ENCODE measurements at places on chromosomes 3 and 15.

GRCh38 chr3:13254028-13254951, 165.8 kb downstream of the NUP210 start:
- DNase-seq: no peak

GRCh38 chr3:38966811-38967692, 84.7 kb downstream of the SCN11A start:
- no peak for DNase-seq

DNA sequence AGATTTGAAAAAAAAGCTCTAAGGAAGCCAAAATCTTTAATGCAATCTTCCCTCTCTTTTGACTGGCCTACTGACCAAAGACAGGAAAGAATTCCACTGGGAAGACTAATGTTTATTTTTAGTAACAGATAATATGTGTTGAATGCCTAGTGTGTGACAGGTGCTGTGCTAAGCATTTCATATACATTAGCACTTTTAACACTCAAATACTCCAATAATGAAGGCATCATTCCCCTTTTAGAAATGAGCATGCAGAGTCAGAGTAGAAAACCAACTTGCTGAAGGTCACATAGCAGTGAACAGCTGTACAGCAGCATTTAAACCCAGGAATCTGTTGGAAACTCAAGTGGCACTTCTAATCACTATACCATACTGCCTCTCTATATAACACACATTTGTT, 170.6 kb downstream of the MINAR1 start:
- DNase-seq: no peak

DNA sequence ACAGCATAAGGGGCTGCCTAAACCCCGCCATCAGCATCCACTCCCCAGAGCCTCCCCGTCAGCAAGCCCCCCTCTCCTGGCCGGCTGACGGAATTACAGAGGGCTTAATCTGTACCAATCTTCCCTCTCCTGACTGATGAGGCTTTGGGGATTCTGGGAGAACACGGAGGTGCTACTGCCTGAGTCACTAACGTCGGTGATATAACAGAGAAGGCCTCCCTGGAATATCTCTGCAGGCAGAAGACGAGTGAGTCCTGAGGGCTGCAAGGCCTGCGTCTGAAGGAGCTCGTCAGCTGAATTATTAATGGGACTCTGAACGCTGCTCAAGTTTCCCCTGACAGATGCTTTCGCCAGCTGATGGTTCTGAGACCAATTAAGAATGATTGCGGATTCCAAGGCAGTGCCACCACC, 147.7 kb downstream of the XXYLT1 start:
- no peak for DNase-seq

DNA sequence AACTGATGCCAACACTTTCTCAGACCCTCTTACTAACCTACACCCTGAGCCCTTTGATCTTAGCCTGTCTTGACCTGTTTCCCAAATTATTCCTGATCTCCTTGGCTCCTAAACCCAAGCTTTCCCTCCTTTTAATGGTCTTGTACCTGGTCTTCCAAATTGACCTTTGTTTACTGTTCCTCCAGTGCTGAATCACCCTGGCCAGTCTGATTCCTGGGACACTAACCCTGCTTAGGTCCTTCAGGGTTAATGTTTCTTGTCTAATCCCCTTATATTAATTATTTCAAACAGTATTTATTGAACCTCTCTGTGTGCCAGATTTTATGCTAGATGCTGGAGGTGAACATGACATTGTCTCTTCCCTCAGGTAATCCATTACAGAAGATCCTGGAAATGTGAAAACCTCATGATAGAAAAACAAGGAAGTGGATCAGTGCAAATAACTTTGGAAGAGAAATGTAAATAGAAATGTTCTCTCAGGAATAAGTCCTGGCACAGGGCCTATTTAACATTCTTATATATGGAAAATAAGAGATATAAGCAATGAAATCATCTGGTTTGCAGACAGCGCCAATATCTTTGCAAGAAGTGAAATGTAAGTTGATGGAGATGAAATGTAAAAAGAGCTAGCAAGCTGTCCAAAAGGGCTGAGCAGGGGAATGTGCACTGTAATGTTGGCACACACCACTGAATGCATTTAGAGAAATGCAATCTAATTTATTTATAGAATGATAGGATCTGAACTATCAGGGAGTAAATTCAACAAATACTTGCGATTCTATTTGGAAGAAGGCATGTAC, 20.7 kb downstream of the HGD start:
- no peak for DNase-seq

GRCh38 chr15:82936966-82937711, 15.4 kb downstream of the HOMER2 start:
- no peak for DNase-seq

GRCh38 chr3:139559541-139559940, 20.0 kb upstream of the RBP1 start:
- DNase-seq: no peak

DNA sequence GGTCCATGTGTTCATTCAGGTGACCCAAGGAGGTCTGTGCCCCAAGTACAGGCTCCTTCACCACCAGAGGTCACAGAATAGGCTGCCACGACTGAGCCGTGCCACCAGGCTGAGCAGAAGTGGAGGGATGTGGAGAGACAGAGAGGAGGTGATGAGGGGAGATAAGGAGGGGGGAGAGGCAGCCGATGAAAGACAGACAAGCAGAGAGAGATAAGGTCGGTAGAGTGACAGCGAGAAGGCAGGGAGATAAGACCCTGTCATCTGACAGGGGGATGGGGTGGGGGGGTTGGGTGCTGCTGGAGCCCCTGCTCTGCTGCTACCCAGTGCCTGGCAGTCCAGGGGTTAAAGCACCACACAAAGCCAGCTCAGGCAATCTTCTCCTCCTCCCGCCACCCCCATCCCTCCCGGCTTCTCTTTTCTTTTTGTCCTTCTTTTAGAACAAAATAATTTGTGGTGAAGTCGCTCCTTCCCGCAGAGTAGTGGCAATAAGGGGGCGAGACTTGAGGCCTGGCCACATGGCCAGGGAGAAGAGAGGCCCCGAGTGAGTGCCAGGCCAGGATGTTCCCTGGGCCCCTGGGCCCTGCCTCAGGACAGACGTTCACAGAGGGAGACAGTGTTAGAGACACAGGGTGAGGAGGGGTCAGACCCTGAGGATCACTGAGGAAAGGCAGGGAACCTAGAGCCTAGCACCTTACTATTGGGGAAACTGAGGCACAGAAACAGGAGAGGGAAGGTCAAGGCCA, 67.9 kb downstream of the CACNA2D2 start:
- no peak for DNase-seq

GRCh38 chr15:85162237-85162636, 180.6 kb downstream of the PDE8A start:
- DNase-seq: no peak

GRCh38 chr15:52734329-52734728, 55.1 kb upstream of the ATOSA start:
- DNase-seq: no peak

GRCh38 chr3:139585820-139586219, 46.3 kb upstream of the RBP1 start:
- no peak for DNase-seq

DNA sequence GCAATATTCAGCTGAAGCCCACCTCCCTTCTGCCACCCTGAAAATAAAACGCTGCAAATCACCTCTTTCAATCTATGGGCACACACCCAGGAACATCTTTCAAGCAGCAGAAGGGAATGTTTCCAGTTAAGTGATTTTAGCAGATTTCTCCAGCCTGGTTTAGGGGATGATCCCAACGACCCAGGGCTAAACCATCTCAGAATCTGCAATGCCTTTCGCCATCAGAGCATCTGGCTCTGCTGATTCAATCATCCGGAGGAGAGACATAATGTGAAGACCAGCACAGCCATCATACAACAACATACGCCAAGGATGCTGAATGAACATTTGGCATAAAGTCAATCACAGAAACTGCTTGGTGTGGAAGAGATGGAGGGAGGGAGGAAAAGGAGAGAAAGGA, 15.5 kb upstream of the LRRN1 start:
- no peak for DNase-seq

GRCh38 chr15:39397883-39398282, 183.0 kb upstream of the THBS1 start:
- DNase-seq: no peak

GRCh38 chr3:51681453-51681852, 10.4 kb downstream of the TEX264 start:
- DNase-seq: no peak

- no peak for DNase-seq
Observed at GRCh38 chr3:37872413-37873160, 10.9 kb downstream of the CTDSPL start.

- no peak for DNase-seq
Observed at GRCh38 chr15:93451822-93452221, 362.8 kb upstream of the RGMA start.

DNA sequence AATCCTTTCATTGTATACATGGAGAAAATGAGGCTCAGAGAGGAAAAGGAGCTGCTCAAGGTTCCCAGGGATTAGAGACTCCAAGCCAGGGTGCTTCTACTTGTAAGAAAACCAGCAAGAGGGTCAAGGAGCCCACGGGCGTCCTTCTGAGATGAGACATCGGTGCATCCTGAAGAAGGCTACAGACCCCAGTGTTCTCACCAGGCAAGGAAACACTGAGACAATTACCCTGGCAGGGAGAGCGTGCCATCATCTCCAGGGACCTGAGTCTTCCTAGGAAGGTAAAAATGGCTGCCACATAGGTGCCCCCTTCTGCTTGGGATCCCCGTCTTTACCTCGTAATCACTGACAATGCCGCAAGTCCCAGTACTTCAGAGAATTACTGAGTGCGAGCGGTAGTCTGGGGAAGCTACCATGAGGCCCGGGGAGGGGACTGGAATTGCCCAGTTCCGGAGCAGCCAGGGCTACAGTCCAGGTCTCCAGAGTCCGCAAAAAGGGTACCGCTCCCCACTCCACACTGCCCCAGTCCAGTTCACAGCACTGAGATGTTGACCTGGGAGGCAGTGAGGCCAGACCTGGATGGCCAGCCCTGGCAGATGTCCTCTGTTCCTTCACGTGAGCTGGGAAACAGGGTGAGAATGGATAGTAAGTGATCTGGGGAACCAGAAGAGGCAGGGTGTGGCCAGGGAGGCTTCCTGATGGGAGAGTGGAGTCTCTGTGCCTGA, 164.7 kb upstream of the SMAD3 start:
- DNase-seq: no peak

DNA sequence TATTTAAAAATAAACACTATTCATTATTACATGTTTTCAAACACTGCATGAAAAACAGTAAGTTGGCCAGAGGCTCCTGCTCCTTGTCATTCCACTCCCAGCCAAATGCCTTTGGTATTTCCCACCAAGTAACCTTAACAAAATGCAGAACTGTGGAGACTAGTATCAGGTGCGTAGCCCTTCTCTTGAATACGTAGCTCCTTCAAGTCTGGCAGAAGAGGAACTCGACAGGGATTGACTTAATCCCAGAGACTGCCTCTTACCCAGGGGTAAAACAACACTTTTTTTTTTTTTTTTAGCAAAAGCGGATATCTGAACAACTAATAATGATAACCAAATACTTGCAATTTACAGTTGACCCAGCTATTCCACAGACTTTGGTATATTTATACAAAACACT, 738 bp downstream of the COMMD2 start:
- no peak for DNase-seq

- DNase-seq: no peak
Observed at GRCh38 chr15:92845126-92845508, 55.0 kb upstream of the CHD2 start.

- no peak for DNase-seq
Observed at GRCh38 chr15:78052001-78052401, 25.5 kb downstream of the TBC1D2B start.

- DNase-seq: no peak
Observed at GRCh38 chr3:34394978-34395748, 596.7 kb downstream of the PDCD6IP start.

GRCh38 chr3:156211583-156211982, 91.2 kb downstream of the KCNAB1 start:
- no peak for DNase-seq

GRCh38 chr3:187914231-187914630, 169.0 kb upstream of the BCL6 start:
- no peak for DNase-seq

DNA sequence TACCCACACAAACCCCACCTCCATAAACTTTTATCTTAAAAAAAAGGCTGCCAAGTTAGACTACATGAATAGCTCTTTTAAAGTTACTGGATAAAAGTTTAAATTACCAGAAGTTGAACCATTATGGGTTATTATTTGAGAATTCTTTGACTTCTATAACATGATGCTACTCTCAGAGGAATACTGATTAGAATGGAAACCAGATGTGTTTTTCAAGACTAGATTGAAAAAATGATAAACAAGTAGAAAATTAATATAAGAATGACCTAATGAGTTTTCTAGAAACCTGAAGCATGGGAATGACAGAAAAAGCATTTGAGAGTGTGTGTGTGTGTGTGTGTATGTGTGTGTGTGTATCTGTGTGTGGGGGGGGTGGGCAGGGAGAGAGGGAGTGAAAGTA, 12.4 kb upstream of the FGF7 start:
- no peak for DNase-seq

DNA sequence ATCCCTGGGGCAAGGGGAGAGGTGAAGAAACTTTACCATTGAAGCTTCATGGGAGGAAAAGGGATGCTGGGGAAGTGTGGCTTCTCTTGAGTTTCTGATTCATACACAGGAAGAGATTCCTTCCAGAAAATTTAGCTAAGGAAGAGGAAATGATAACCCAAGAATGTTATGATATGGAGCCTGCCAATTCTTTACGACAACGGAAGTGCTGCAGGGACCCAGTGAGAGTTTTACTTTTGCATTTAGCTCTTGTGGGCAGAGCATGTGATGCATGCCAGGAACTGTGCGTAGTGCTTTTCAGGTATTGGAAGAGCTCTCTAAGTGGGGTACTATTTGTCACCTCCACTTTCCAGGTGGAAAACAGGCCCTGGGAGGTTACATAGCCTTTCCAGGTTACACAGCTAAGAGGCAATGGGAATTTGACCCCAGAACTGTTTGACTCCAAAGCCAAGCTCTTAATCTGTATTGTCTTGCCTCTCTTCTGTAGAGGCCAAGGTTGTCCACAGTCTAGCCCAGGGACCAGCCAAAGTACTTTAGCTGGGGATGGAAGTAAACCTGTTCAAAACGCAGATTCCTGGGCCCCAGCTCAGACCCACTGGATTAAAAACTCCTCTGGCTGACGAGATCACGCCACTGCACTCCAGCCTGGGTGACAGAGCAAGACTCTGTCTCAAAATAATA, 23.0 kb downstream of the CMTM7 start:
- no peak for DNase-seq

DNA sequence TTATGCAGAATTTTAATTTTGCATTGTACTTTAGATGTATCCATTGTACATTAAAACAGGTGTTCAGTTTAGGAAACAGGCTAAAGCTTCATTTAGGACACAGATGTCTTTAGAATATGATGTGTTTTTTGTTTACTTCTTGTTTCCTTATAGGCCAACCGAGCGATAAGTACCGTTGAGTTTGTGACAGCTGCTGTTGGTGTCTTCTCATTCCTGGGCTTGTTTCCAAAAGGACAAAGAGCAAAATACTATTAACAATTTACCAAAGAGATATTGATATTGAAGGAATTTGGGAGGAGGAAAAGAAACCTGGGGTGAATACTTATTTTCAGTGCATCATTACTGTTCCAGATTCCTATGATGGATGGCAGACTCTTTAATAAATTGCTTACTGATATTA, 29.4 kb downstream of the PLAAT1 start:
- DNase-seq: no peak

GRCh38 chr3:103684904-103685303, 1250.1 kb downstream of the ZPLD1 start:
- DNase-seq: peak; percentile 87

All from NCI-H1417 treated with DMSO at 0.1 percent for 48 hours (cell line).